Activated CD4-positive, alpha-beta memory T cell treated with anti-CD3 and anti-CD28 coated beads for 36 hours (primary cell): ENCODE measurements at places on chromosomes 1 and 21.

DNA sequence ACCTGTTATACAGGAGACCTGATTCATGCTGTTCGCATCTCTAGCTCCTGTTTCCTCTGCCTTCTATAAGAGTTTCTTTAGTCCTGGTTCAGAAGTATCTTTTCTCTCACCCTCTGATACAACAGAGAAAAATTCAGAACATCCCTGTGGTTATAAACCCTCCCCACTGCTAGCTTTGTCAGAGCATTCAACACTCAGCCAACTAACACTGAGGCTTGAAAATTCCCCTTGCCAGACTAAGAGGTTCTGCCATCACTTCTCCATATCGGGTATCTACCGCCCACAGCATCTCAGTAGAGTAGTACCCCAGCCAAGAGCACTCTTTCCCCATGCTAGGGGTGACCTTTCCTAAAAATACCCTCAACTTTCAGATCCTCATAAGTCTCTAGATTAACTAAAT lies 19.6 kb upstream of the PIK3R3 start:
- no peak for DNase-seq

GRCh38 chr1:168736520-168736919 lies 7.5 kb upstream of the DPT start:
- DNase-seq: no peak

DNA sequence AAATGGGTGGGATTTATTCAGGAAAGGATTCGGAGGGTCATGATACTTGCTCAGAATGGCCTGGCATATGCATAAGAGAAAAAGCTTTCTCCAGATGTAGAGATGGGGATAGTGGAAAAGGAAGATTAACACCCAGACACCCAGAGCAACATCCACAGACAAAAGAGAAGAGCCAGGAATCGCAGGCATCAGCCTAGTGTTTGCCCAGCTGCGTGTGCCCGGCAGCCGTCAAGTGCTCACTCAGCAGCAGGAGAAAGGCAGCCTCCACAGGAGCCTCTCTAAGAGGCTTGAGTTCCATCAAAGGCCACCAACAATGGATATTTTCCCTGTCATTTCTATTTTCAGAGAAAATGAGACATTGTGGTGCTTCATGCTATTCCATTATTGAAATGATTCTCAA lies 54.7 kb downstream of the NTPCR start:
- no peak for DNase-seq

DNA sequence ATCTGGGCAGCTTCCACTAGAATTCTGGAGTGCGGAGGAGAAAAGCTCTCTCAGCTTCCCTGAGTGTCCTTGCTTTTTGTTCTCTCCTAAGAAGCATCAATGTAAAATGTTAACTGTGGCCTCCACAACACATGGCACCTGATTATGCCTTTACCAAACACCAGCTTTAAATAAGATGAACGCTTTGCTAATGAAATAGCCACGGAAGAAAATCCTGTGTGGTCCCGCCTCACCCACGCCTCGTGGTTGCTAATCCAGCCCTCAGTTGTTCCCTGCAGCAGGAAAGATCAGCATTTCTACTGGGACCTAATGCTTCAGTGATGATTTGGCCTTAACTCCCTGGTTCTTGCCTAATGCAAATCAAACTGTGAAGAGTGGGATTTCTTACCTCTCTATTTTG lies 1.8 kb upstream of the ERG start:
- no peak for DNase-seq

DNA sequence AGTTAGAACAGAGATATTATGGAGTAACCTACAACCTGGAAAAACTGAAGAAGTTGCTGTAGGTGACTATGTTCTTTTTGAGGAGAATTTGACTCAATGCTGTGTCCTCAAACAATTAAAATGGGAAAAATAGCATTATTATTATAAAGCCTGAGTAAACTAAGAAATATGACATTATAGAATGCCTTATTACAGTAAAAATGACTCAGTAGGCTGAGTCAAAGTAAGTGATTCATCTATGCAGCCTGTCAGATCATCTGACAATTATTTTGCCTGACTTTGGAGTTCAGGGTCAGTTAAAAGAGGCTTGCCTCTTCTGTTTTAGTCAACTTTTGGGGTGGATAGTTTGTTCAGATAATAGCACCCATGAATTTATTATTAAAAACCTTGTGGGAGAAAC lies 150.8 kb upstream of the PTGFR start:
- DNase-seq: no peak

DNA sequence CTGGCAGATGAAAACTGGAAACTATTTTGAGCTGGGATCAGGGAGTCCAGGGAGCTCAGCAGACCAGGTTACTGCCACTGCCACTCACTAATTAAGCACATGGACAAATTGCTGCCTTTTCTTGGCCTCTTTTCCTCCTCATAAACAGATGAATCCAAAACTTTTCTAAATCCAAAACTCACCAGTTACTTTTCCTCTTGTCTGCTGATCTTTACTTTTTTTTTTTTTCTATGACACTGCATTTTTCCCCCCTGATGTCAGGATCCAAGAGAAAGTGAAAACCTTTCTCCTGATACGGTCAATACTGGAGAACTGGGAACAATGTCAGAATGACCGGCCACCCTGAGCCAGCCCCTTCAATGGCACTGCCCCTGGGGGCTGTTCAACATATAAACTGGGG lies 405.8 kb downstream of the DUSP10 start:
- DNase-seq: no peak

GRCh38 chr1:232335741-232336293 lies 294.1 kb downstream of the SIPA1L2 start:
- DNase-seq: no peak

DNA sequence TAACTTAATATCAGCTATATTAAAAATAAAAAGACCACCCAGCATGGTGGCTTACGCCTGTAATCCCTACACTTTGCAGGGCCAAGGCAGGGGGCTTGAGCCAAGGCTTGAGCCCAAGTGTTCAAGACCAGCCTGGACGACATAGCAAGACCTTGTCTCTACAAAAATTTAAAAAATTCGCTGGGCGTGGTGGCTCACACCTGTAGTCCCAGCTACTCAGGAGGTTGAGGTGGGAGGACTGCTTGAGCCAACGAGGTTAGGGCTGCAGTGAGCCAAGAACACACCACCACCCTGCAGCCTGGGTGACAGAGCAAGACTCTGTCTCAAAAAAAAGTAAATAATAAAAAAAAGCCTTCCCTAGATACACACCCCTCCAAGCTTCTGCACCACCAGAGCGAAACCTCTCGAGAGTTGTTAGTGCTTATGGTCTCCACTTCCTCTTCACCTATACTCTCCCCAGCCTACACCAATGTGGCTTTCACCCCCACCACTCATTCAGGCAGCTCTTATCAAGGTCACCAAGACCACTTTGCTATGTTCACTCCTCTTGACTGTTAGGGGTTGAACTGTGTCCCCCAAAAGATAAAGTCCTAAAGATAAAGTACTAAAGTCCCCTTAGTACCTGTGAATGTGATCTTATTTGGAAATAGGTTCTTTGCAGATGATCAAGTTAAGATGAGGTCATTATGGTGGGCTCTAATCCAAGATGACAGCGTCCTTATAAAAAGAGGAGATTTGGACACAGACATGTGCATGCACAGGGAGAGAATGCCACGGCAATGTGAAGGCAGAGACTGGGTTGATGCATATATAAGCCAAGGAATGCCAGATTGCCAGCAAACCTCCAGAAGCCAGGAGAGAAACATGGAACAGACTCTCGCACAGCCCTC lies 6.8 kb upstream of the PPP1R15B start:
- DNase-seq: no peak

DNA sequence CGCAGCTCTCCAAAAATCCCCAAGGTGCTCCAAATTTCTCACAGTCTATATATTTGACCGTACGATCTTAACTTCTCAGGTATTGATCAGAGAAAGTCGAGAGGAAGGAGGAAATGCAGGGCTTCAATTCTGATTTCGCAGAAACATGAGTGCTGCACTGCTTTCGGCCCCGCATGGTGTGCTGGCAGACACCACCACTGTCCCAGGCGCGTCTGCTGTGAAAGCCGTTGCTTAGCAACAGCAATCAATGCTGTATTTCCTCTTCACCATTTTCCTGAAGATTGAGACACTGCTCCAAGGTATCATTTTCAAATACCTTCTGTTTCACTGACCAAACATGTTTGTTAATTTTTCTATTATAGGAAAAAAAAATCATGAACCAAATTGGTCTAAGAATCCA lies 296.3 kb downstream of the SMYD3 start:
- DNase-seq: no peak

DNA sequence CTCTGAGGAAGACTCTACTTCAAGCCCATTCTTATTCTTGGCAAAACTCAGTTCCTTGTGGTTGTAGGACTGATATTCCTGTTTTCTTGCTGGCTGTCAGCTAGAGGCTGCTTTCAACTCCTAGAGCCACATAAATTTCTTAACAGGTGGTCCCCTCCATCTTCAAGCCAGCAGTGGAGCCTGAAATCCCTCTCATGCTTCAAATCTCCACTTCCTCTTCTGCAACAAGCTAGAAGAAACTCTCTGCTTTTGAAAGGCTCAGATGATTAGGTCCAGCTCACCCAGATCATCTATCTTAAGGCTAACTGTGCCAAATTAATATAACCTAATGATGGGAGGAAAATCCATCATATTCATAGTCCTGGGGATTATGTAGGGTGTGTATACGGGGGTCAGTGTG lies 43.2 kb upstream of the CD34 start:
- DNase-seq: no peak
